ENCODE measurements at places on chromosomes 6 and 20.

DNA sequence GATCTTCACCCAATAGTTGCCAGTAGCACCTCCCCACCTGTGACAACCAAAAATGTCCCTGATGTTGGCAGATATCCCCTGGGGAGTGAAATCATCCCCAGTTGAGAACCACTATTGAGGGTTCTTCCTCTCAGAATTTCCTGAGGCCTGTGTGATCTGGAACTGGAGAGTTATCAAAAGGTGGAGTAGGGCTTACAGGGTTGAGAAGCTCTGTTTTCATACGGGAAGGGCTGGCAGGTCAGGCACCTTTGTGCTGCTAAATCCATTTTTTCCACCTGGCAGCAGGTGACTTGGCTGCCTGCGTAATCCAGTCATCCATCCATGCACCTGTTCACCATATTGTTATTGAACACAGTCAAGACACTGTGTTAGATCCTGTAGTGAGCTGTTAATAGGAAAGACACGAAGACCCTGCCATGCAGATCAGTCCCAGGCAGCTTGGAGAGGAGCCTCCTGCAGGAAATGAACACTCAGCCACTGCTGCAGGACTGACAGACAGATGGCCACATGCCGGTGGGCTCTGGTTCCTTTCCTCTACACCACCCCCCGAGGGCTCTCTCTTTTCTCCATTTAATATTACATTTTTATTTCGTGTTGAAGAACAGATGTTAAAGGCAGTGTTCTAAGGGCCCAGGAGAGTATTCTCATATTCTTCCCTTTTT is 5.4 kb downstream of the DUSP22 start:
- DNase-seq: peak; percentile 40

- no peak for DNase-seq
Observed at GRCh38 chr6:44265722-44266233, 427 bp upstream of the NFKBIE start.

DNA sequence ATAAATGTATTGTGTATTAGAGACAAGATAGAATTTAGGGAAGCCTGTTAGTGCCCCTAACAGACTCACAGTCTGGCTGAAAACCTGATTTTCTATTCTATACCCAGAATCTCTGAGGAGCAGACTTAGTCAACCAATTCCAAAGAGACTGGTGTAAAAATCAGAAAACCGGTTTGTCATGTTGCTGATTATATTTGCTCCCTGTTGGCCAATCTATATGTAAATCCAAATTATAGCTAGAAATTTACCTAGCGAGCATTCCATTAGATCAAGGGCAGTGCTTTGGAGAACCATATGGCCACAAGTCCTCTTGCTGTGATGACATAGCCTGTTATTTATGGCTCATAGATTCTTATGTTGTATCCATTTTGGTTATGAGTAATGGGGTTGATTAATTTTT is 4.8 kb downstream of the NFYA start:
- no peak for DNase-seq

DNA sequence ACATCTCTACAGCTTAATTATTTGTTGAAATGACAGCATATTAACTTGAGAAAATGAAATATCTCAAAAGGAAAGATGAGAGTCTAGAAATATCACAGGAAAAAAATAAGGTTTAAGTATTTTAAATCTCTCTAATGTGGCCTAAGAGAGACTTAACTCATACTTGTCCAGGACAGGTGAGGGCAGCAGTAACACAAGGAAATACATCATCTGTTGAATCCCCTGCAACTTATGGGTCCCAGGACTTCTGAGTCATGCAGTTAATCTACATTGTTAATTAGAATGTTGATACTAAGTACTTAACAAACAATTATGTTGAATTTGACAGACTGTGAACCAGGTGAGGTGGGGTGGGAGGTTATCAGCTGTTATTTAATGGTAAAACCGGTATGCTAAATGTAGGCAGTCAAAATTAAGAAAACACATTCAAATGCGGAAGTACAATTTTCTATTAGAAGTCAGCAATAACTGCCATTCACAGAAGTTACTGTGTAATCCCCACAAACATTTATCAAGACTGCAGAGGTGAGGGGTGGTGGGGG is 87.9 kb downstream of the CEP57L1 start:
- DNase-seq: no peak

- DNase-seq: no peak
Observed at GRCh38 chr6:99940582-99940981, 53.4 kb downstream of the MCHR2 start.

DNA sequence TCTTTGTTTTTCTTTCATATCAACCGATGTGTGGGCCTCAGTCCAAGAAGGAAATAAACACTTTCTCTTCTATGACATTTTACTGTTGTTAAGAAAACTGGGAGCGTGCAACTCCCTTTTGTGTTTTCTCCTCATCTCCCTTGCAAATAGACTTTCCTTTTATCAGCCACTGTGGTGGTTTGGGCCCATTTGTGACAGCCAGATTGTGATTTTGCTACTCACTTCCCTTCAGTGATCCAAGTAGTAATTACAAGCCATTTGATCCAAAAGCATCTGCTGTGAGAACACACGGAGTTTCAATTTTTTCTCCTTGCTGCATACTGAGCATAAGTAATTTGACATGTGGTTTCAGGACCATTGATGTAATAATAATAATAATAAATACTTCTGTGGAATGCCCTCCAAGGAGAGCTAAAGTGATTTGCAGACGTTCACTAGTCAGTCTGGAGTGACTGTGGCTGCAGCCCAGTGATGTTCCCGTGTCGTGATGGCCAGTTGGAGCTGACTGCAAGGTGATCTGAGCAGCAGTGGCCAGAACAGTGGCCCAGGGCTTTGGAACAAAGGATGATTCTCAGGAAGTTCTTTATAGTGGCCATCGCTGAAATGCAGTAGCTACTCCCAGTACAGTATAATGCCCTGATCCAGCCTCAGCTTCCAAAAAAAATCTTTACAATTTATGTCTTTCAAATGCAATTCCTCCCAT is 91.9 kb upstream of the CLDN20 start:
- DNase-seq: no peak

DNA sequence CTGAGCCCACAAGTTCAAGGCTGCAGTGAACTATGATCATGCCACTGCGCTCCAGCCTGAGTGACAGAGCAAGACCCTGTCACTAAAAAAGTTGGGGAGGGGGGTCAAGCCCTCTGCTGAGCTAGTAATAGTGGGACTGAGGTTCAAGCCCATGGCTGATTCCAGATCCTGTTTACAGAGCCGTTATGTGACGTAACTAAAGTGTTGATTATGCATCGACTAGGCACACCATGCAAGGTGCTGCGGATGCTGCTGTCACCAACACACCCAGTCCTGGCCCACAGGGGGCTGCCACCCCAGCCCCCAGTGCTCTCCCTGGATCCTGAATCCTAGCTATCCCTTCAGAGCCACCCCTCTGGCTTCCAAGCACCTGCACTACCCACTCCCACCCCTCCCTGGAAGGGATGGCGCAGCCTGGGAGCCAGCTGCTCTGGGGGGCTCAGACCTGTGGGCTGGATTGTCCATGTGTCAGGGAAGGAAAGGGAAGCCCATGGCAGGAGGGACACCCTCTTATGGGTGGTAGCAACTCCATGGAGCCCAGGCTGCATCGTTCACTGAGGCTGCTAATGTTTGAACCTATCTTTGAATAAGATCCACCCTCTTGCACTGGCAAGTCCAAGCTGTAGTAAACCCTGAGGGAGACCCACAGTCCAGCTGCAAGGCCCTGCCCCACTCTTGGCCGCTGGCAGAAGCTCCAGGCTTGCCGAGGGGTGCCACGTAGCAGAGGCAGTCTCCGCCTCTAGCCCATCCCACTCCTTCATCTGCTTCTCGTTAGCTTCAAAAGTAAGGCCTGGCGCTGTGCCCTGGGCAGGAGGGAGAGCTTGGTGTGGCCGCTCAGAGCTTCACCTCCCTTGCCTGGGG is 95.0 kb downstream of the SNX5 start:
- DNase-seq: no peak

DNA sequence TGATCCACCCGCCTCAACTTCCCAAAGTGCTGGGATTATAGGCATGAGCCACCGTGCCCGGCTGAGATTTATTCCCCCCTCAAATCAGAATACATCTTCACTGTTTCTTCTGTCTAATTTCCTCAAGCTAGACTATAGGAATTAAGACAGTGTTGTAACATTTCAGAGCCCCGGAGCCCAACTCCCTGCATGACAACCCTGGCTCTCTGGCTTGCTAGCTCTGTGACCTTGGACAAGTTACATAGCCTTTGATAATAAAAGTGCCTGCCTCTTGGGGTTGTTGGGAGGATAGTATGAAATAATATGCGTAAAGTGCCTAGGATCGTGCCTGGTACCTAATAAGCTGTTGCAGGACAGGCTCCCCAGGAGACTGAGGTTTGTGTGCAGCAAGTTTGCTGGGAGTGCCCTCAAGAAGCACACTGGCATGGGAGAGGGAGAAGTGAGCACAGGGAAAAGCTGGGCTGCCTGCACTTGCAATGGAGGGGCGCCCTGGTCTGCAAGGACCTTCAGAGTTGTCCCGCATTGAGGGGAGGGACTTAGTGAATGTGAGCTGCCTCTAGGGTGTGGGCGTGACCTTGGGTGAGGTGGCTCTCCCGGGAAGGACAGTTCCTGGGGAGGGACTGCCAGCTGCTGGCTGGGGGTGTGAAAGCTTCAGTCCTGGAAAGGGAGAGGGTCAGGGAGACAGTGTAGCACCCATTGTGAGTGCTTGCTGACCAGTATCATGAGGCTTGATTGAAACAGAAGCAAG is 43.4 kb downstream of the TAF8 start:
- no peak for DNase-seq

DNA sequence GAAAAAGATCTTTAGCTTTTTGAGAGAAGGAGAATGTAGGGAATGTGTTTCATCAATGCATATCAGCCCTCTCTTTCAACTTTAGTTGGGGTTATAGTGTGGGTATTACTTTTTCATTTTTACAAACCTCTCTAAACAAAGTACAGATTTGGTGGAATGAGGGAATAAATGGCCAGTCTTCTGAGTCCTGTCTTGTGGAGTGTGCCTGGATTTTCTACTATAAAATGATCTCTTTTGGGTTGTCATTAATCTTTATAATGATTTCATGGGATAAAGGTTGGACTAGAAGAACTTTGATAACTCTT is 209.3 kb downstream of the RNF144B start:
- DNase-seq: no peak

DNA sequence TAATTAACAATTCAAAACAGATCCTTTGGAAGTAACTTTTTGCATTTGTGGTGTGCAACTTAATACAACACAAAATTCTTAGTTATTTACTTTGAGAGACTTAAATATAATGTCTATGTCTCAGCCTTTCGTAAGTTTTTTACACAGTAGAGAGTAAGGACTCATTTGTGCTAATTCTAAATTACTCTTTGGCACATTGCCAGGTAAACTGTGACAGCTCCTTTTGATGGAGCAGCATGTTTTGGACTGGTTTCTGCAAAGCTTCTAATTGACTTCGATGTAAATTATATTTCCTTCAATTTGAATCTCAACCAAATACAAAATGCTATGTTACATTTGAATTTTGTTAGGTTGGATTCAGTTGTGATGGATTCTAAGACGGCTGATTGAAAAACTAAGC is 450.7 kb upstream of the OPRM1 start:
- DNase-seq: no peak

DNA sequence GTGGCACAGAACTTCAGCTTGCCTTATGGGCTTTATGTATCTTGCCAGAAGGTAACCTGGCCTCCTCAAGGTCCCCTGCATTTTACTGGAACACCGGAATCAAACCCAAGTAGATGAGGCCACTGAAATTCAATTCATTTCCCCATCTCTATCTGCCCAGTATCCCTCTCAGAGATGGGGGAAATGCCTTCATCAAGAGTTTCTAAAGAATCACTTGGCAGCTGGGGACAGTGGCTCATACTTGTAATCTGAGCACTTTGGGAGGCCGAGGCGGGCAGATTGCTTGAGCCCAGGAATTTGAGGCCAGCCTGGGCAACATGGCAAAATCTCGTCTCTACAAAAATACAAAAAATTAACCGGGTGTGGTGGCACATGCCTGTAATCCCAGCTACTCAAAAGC is 12.9 kb downstream of the MDGA1 start:
- no peak for DNase-seq

DNA sequence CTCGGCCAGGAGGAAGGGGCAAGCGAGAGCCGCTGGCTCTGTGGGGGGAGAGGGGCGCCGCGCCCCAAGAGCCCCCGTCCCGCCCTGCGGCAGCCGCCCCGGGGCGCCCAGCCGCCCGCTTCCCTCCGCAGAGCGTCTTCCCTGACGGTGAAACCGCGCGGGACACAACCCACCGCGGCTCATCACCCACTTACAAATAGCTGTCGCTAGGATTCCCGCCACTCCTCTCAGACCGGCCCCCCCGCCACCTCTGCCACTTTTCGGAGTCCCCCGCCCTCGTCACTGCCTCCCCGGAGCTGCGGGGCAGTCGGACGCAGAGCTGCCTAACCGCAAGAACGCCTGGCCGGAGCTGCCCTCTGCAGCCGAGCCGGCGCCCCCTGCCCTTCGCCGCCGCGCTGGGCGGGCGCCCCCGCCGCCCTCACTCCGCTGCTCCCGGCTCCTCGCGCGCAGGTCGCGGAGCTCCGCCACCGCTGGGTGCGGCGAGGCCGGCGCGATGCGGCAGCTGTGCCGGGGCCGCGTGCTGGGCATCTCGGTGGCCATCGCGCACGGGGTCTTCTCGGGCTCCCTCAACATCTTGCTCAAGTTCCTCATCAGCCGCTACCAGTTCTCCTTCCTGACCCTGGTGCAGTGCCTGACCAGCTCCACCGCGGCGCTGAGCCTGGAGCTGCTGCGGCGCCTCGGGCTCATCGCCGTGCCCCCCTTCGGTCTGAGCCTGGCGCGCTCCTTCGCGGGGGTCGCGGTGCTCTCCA is at the start of gene SLC35D3:
TSS of gene SLC35D3 (plus strand) at position 366 of the 749 bp plus-strand sequence. CDS start at position 494, 128 bp downstream.
- DNase-seq: peak; percentile 69

DNA sequence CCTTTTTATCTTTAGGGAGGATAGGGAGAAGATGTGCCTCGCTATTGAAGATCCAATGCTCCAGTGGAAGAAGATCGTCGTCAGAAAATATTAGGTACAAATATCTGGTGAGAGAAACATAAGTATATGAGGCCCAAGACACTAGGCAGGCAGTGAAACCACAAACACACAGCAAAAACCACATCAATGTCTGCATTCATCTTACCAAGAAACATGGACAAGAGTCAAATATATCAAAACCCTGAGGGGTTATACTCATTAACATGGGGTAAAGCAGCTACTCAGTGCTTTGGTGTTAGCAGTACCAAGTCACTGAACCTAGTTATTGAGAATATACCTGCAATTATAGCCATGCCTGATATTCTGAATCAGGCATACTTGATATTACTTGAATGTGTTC is 101.4 kb upstream of the FAM184A start:
- DNase-seq: no peak

- peak; percentile 79 for DNase-seq
Observed at GRCh38 chr20:24948939-24949679, at the start of gene CST7. Gene CST7 (plus strand): TSS chr20:24949269. CDS start chr20:24949506, 237 bp downstream.

GRCh38 chr6:155154158-155154830 is 109.5 kb upstream of the CLDN20 start:
- DNase-seq: no peak

GRCh38 chr6:109493865-109494264 is 10.8 kb upstream of the ZBTB24 start:
- no peak for DNase-seq

GRCh38 chr6:41375598-41376151 is 40.3 kb downstream of the NCR2 start:
- no peak for DNase-seq

- DNase-seq: no peak
Observed at GRCh38 chr20:60888771-60889170, 363.3 kb upstream of the CDH4 start.

- DNase-seq: no peak
Observed at GRCh38 chr6:8245726-8246125, 143.4 kb upstream of the EEF1E1 start.

Data from GM13976 (cell line).